ENCODE measurements at places on chromosomes 2 and 18. TPM values are rescaled to one million over a fixed set of nuclear protein-coding genes. Genes with fewer than 3 reads are reported as not detected.

Gene TGFA
- total RNA-seq = 0.12 TPM

Gene STK11IP
- 20.2 TPM for total RNA-seq

Gene RAMP1
- total RNA-seq = not detected

Gene ARHGAP15
- not detected for total RNA-seq

Gene GKN1
- not detected for total RNA-seq
